ENCODE measurements at places on chromosomes 5 and 9. TPM values are rescaled to one million over a fixed set of nuclear protein-coding genes. Genes with fewer than 3 reads are reported as not detected.

GRCh38 chr5:119229950-119230349 is 125.9 kb upstream of the TNFAIP8 start:
- no peak for DNase-seq

- DNase-seq: no peak
Observed at GRCh38 chr5:109125755-109126429, 283.9 kb downstream of the PJA2 start.

DNA sequence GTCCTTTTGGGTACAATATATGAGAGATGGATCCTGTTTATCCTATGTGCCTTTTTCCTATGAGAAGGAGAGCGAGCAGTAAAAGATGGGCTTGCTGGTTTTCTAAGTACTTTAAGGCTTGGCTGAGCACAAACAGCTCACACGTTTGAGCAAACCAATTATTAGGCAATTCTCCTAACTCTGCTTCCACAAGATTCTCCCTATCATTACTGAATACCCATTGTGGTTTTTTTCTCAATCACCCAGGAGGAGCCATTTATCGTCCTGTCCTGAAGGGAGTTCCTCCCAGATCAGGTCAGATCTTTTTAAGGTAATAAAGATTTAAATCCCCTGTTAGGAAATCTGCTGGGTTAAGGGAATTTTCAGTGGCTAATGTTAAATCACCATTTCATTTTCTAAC is 19.4 kb upstream of the C1QTNF3 start:
- DNase-seq: no peak

The PCDHGA11 gene
- total RNA-seq: 5.4 TPM

The PCDHA4 gene
- total RNA-seq: 0.21 TPM

DNA sequence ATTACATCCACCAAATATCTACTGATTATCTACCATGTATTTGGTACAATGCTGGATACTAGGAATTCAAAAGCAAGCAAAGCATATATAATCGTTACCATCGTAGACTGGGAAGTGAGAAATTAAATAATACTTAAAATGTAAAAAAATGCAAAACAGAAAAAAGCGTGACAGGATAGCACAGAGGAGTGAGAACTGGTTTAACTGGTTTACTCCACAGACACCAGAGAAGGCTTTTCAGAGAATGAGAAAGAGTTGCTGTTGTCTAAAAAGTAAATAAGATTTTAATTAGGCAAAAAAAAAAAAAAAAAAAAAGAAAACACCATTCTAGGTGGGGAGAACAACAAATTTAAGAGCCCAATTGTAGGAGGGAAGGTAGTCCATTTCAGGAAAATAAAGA is 657.9 kb upstream of the ST8SIA4 start:
- no peak for DNase-seq

The SYK gene
- total RNA-seq: 3.7 TPM

All from heart left ventricle (tissue), 16 donors.